ENCODE measurements at places on chromosomes 16 and 17.

- no peak for DNase-seq
Measured at GRCh38 chr17:2170023-2170422, 115.1 kb downstream of the HIC1 start.

DNA sequence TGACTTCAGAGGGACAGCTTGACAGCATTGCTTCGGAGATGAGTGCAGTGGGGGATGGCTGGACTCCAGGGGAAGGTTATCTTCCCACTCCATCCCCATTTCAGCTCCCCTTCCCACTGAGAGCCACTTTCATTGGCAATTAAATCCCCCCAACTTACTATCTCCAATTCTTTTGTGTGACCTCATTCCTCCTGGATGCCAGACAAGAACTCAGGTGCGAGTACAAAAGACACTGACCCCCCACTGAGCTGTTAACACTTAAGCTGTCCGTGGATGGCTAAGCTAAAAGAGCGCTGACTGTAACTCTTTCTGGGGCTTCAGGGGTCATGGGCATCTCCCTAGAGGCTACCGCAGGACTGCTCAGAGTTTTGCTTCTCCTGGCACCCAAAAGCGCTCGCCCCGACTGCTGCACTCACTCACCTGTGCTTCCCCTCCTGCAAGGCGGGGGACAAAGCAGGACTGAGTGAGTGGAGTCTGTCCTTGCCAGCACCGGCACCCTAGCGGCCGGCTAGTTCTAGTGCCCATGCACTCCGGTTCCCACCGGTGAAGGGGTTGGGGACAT is 44.8 kb upstream of the FBXO47 start:
- DNase-seq = no peak

DNA sequence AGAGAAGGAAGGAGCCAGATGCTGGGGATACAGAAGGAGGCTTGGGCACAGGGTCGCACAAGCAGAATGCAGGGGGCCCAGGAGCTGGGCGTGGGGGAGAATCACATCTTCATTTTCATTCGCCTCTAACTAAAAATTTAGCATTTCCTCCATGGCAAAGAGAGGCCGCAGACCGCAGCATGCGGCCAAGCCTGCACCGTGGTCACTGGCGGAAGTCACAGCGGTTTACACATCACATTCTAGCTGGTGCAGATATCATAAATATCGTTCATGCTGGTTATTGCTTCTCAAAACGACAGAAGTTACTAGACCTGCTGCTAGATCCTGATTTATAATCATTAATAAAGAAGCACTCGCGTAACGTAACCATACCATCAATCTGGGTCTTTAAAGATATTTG is 162.0 kb downstream of the NTN1 start:
- DNase-seq = no peak

GRCh38 chr17:28728364-28729200 is at the start of gene NEK8:
NEK8 (plus strand) TSS chr17:28728788; CDS start chr17:28728814, 26 bp downstream.
- peak; percentile 94 for DNase-seq

DNA sequence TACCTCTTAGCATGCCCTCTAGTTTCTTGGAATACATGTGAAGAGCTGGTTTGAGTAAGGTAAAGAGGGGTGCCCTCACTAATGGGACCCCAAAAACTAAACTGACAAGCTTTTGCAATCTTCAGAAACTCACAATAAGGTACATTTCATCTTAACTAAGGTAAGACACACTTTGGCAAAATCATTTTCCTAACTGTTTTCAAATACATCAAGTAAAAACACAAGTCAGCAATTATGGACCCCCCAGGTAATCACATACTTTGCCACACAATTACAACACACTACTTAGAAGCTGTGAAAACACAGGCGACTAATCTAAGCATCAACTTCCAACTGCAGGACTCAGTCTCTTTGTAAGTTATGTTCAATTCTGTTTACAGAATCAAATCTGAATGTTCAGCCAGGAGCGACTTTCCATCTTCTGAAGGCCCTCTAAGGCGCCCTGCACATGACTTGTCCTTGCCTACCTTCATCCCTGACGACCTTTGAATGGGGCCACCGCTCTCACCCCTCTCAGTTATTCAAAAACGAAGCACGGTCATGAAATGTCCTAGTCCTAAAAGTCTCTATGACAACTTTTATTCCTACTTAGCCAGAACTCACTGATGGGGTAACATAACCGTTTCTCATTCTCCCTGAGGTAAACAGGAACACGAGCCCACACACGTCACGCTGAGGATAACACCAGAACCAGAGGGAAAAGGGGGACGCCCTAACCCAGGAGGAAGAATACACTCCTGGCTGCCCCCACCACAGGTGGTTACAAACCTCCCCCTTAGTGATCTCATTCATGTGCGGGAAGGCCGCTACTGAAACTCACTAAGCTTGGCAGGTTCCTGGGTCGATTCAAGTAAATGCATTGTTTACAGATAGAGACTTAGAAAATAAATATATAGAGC is 5.5 kb downstream of the CREBBP start:
- DNase-seq = no peak

DNA sequence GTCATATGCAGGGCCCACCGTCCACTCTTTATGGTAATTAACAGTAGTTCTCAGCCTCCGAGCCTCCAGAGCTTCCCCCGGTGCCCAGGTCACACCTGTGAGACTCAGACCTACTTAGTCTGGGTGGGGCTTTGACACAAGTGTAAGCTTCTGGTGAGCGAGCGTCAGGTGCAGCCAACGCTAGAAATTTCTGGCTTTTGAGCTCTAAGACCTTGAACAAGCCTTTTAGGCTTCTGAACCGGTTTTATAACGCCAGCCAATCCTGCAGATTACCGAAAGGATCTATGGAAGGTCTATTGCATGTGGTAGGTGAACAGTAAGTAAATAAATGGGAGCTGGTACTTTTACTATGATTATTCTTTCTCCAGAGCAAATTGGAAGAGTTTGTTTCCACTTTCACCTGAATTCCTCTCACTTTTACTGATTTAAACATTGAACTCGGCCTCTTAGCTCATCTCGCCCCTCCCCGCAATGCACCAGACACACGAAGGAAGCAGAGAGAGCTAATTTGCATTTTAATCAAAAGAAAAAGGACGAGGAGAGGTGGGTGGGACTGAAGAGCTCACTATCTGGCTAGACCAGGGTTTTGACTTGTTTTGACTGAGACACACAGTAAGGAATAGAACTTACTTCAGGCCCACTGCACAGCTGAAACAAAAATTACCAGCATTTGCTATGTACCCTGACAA is 47.1 kb downstream of the ABAT start:
- no peak for DNase-seq

GRCh38 chr17:522919-523318 is 170.3 kb upstream of the RPH3AL start:
- DNase-seq = no peak

DNA sequence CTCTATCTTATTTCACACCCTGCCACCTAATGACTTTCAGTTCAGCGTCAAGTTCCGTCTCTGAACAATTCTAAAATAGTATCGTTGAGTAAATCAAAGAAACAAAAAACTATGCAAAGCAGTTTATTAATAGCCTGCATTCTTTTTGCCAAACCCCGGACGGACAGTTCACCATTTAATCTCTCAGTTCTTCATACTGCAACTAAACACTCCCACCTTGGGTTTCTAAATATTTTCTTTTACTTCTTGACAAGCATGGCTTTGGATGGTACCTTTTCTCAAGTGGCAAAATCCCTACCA is 1.2 kb downstream of the MYH11 start:
- no peak for DNase-seq

GRCh38 chr17:66981983-66982508 is 17.5 kb downstream of the CACNG4 start:
- DNase-seq = no peak

- no peak for DNase-seq
Measured at GRCh38 chr17:5701381-5701780, 117.1 kb upstream of the NLRP1 start.

DNA sequence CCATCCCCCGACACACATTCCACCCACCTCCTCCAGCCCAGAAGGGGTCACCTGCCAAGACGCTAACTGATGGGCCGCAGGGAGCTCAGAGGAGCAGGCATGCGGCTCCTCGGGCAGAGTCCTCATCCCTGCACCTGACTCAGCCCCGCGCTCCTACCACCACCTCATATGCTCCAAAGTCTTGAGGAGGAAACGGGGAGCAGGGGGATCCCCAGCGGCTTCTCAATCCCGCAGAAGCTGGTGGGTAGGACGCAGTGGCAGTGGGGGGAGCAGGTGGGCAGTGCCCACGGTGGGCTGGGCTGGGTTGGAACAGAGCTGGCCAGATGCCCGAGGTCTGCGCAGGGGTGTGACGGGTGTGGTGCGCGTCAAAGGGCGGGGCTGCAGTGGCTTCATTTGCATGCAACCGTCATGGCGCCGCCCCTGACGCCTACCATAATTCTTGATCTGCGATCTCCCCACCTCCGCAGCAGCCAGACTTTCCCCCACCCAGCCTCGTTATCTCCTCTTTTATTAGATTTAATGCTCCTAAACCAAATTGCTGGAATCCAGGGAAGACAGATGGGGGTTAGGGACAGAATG is 39.0 kb upstream of the EMP2 start:
- DNase-seq = peak; percentile 74

DNA sequence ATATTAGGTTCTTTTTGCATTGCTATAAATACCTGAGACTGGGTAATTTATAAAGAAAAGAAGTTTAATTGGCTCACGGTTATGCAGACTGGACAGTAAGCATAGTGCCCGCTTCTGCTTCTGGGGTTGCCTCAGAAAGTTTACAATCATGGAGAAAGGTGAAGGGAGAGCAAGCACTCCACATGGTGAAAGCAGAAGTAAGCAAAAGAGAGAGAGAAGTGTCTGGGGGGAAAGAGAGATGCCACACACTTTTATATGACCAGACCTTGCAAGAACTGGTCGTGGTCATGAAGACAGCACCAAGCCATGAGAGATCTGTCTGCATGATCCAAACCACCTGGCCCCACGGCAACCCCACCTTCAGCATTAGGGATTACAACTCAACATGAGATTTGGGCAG is 45.4 kb downstream of the KCNJ16 start:
- no peak for DNase-seq

DNA sequence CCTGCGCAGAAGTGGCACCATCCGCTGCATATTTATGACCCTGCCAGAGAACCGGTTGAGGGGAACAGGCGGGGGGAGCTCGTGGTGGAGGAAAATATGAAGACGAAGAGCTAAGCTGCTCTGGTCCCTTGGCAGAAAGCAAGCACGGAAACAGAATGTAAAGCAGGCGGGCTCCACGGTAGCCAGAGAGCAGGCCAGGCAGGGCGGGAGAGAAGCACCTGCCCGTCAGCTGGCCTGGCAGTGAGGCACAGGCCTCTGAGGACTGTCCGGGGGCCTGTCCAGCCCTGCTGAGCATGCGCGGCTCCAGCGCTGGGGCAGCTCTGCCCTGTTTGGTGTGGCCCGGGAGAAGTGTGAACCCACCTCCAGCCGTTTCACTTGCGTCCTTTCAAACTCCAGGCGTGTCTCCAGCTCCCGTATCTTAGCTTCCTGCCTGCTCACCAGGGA is 46.7 kb downstream of the PIPOX start:
- DNase-seq = no peak

GRCh38 chr16:47578033-47578432 is 116.9 kb downstream of the PHKB start:
- no peak for DNase-seq

GRCh38 chr17:68134046-68134637 is 98.6 kb downstream of the KPNA2 start:
- no peak for DNase-seq

DNA sequence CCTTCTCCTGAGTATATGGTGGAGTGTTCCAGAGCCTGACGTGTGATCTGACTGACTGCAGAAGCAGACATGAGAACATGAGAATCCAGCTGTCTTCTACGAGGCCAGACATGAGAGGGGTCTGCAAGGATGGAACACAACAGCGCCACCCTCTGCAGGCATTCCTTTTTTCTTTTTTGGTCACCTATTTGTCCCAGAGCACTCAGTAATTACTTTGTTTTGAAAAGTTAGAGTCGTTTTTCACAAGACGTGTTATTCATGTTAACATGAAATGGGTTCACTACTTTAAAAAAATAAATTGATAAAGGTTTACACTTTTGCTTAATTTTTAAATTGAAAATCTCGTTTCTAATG is 43.8 kb upstream of the ATP2A3 start:
- DNase-seq = no peak

DNA sequence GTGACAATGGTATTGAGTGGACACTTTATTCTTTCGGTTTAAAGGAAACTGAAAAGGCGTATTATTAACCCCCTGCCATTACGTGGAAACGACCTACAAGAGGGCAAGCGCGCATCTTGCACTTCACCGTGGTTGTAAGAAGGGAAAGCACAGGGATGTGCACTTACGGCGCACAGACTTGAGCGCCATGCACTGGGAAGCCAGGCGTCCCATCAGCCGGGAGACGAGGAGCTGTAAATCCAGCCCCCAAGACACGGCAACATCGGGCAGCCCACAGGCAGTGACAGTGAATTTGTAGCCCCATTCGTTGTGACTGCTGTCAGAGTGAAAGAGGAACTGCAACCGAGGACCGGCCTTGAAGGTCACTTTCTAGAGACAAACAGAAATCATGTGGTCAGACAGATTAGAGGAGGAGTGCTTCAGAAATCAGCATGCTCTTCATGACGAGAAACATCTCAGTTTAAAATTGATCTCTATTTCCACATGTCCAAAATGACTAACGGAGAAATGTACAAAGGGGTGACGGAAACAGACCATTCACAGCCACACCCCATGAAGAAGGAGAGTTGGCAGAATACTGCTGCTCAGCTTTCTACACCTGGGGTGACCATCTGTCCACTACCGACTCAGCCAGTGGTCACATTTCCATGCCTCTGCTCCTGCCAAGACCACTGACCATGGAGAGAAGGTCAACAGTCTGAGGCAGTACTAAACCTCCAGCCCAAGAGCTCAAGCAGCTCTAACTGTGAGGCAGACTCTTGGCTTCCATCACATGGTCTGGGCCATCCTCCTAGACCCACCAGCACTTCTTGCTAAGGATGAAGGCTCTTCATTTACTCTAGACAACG is 68.6 kb downstream of the ZZEF1 start:
- DNase-seq = peak; percentile 31

GRCh38 chr16:53509906-53510703 is 7.1 kb upstream of the AKTIP start:
- peak; percentile 70 for DNase-seq

DNA sequence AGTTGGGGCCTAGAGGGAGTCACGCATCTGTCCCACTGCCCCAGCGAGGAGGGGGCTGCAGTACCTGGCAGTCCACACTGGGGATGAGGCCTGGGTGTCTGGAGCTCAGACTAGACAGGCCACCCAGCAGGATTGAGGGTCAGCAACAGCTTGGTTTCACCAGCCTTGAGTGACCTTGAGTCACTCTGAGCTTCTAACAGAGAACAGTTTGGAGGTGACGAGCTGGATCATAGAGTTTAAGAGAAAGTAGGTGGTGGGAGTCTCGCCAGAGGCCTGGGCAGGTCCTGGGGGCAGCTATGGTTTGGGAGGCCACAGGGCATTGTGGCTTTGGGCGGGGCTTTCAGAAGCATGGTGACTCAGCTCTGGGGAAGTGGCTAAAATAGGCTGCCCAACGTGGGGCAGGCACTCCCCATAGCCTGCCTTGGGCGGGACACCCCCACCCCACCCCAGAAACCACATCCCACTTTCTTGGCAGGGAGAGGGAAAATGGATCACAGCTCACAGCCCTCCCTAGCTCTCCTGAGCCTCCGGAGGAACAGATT is 20.5 kb downstream of the CDC42EP4 start:
- peak; percentile 73 for DNase-seq

Measured in heart left ventricle (tissue), 16 donors.